ENCODE measurements at places on chromosomes 3 and 15.

DNA sequence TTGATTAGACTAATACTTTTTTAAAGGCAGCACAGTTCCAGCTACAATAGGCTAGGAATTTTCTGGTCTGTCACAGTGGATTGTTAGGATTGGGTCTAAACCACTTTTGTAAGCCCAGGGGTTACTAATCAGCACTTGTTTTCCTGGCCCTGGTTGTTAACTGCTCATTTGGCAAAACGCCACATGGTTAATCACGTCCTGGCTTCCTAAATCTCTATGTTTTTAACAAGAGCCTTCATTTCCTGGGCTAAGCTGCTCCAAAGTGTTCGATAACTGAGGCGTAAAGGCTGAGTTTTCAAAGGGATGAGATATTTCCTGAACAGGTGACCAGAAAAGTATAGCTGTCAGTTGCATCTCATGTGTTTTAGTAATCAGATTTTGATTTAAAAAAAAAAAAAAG, 38.9 kb upstream of the CLRN1 start:
- no peak for DNase-seq

- DNase-seq, result no peak
Observed at GRCh38 chr3:126136428-126137220, 43.8 kb downstream of the ALDH1L1 start.

- DNase-seq, result no peak
Observed at GRCh38 chr15:80931191-80931590, 58.4 kb downstream of the MESD start.

GRCh38 chr3:179750720-179751328, 98.0 kb downstream of the USP13 start:
- DNase-seq, result no peak

DNA sequence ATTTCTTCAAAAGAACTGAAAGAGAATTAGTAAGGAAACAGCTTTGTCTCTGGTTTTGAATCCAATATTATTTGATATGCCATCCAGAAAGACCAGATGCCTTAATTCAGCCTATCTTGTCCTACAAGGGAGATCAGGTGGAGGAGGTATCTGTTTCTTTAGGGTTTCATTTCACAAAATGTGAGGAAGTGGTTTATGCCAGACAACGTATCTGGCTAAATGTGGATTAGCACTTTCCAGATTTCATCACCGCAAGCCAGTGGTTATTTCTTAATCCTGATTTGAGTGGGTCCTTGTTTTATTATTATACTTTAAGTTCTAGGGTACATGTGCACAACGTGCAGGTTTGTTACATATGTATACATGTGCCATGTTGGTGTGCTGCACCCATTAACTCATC, 271.1 kb downstream of the EBLN2 start:
- no peak for DNase-seq

- no peak for DNase-seq
Observed at GRCh38 chr3:102125994-102126368, 276.7 kb downstream of the NFKBIZ start.

GRCh38 chr3:157445857-157446256, 9.2 kb downstream of the PTX3 start:
- no peak for DNase-seq

GRCh38 chr3:177842743-177843734, 645.8 kb upstream of the TBL1XR1 start:
- no peak for DNase-seq

- DNase-seq, result peak; percentile 94
Observed at GRCh38 chr3:58433400-58434167, at the start of gene PDHB. Gene PDHB (minus strand): TSS chr3:58433832. CDS start chr3:58433809, 23 bp downstream.

DNA sequence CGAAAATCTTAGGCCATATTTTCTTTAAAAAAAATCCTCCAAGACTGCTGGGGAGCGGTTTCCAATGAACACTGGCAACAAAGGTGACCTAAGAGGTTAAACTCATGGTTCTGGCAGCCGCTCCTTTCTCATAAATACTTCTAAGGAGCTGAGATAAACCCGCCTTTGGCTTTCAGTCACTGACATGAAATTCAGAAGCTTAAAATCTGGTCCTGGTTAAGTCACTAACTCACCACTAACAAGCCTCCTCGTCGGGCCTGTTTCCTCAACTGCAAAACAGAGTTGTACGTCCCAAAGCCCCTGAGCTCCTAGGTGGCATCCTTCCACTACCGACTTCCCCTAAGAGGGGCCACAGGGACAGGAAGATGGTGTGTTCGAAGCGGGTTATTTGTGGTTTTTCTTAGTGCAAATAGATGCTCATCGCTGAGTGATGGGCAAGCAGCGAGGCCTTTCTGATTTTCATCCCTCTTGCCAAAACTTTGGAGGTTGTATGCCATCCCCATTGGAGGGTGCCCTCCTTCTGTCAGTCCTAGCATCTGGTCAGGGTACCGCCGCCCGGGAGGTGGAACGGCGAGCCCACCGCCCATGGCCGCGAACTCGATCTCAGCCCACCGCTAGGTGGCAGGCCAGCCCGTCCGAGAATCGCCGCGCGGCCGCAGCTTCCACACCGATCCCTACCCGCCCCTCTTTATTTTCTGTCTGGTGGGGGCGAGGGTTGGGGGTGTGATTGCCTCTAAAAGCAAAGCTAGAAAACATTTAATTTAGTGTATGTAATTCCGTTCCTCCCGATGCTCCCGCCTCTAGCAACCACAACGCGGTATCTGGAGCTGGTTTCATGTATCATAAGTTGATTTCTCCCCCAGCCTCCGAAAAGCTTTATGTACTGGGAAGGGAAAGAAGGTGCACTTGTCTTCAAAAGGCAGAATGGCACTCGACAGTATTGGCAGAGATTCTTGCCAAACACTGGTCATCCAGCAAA, 4.6 kb downstream of the BCL6 start:
- peak; percentile 76 for DNase-seq

GRCh38 chr3:50510325-50510724, 6.9 kb upstream of the CACNA2D2 start:
- DNase-seq, result no peak

GRCh38 chr3:28765194-28765593, 416.6 kb upstream of the AZI2 start:
- DNase-seq, result no peak
